ENCODE measurements at places on chromosomes 13 and 19.

DNA sequence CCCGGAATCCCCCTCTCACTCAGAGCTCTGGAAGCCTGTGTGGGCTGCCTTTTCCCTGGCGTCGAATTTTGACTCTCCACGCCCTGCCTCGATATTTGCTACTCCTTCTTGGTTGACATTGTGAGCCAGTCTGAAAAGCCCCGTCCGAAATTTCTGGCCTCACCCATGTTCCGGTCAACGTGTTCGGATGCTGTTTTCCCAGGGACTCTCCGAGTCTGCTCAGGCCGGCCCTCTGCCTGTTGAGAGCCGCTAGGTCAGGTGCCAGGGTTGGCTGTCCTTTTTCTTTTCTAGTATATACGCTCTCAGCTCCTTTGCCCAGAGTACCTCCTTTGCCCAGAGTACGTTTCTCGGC is 6.8 kb upstream of the DGKH start:
- peak; percentile 60 for DNase-seq

- DNase-seq = no peak
Observed at GRCh38 chr13:24269821-24270220, 39.6 kb upstream of the C1QTNF9 start.

DNA sequence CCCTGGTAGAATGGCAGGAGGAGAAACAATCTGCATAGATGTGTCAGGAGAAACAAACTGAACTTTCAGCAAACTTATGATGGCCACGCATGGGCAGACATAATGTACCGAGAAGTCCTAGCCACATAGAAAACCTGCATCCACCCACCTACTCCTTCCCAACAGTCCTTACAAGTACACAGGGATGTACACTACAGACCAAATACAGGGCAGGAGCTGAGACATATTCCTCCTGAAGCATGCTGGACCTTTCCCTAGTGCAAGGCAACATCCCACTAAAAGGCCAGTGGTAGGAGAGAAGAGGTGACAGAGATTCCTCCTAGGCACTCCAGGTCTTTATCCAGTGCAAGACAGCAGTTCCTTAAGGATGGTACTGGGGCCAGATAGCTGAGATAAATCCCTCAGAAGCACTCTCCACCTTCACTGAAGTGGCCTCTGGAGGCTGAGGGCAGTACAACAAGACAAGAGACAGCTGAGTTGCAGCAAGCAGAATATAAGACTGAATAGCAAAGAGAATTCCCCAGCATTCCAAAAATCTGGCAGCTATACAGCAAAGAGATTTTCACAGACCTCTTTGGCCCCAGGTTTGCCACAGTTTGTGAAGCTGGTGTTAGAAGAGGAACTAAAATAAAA is 18.3 kb downstream of the VWA8 start:
- no peak for DNase-seq

- DNase-seq = no peak
Observed at GRCh38 chr19:1512671-1513498, at the start of gene ADAMTSL5. Gene ADAMTSL5 (minus strand): TSS chr19:1513019. CDS start chr19:1510943, 2,076 bp downstream.

- DNase-seq = no peak
Observed at GRCh38 chr13:28474491-28475134, 20.3 kb downstream of the FLT1 start.

DNA sequence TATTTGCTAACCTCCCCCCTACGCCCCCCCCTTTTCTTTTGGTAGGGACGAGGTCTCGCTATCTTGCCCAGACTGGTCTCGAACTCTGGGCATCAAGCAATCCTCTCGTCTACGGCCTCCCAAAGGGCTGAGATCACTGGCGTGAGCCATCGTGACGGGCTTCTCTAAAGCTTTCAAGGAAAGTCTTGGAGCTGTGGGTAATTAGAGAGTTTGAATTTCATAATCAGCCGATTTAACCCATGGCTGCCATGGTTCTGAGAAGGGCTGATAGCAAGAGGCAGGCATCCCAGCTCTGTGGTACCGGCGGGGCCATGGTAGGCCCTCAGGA is 679 bp upstream of the ABHD8 start:
- DNase-seq = no peak

DNA sequence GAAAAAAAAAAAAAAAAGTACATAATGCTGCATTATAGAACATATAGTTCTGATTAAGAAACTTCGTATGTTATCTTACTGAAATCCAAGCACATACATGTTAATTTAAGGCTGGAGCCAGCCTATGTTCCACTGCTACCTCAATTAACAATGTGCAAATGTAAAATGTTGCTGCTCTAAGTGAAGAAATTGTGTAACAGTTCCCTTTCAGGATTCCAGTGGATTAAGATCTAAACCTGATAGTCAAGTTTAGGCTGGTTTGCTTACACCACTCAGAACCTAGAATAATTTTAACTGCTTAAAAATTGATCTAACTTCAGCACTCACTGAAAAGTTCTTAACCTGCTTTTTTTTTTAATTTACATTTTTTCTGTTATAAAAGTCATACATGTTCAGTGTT is 4.2 kb downstream of the VPS36 start:
- DNase-seq = no peak

GRCh38 chr13:112730157-112730671 is 40.4 kb downstream of the ATP11A start:
- no peak for DNase-seq

DNA sequence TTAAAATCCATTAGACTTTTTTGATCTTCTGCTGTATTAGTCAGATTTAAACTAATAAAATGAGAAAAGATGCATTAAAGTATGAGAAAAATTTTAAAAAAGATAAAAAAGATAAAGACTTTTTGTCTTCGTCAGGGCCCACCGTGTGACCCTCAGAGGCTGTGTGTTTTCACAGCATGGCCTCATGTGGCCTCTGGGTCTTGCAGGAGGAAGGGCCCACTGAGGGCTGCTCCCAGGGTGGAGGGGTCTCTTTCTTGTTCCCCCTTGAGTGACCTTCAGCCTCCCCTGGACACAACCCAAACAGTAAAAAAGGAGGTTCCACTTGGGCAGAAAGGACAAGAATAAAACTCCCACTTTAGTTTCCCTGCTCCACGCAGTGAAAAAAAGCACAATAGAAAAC is 57.1 kb upstream of the RANBP3 start:
- DNase-seq = no peak

DNA sequence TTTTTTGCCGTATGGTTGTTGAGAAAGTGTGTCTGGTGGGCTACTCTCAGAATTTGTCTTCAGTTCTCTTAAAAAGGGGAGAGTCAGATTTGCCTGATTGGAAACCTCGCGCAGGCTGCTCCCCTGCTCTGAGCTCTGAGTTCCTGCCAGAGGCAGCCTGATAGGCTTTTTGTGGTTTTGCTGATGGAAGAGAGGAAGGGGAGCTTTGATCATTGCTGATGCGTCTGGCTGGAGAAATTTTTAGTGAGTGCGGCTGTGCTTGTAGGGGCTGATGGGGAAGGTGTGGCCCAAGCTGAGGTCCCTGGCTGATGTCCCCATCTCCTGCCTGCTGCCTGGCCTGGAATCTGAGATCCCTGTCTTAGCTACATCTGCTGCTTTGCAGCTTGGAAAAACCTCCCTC is 2.8 kb downstream of the CHST8 start:
- no peak for DNase-seq

DNA sequence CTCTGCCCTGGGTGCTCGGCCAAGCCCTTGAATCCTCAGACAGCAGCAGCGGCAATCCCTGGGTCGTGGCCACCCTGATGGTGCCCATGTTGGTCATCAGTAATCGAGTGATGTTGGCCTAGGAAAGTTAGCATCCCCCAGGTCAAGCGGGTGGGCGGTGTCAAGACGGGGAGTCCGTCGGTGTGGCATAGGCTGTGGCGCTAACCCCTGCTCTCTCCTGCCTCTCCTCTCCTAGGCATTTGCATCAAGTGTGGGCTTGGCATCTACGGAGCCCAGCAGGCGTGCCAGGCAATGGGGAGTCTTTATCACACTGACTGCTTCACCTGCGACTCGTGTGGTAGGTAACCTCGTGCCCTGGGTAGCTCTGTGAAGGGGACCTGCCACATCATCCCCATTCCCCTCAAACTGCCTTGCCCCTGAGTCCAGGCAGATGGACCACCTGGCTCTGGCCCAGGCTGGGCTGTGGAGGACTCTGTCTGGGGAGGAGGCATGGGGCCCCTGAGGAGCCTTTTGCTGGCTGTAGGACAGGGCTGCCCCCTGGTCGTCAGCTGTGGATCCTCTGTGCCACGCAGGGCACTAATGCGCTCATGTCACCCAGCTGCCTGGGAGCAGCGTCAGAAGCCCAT is 8.7 kb downstream of the WTIP start:
- no peak for DNase-seq

- DNase-seq = no peak
Observed at GRCh38 chr19:32876919-32877285, 7.3 kb upstream of the SLC7A9 start.

DNA sequence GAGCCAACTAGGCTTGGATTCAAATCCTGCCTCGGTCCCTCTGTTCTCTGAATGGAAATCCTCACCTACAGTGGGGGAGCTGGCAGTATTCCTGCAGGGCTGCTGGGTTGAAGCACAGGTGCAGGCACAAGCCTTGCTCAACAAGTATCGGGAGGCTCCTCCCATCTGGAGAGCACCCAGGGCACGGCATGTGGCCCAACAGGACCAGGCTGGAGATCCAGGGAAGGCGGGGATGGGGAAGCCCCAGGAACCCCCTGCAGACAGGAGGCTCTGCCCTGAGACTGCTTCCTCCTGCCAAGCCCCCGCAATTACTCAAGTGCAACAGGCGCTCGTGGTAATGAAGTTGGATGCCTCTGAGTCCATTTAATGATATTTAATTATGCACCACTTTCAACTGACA is 128.0 kb upstream of the VSTM2B start:
- DNase-seq = no peak

DNA sequence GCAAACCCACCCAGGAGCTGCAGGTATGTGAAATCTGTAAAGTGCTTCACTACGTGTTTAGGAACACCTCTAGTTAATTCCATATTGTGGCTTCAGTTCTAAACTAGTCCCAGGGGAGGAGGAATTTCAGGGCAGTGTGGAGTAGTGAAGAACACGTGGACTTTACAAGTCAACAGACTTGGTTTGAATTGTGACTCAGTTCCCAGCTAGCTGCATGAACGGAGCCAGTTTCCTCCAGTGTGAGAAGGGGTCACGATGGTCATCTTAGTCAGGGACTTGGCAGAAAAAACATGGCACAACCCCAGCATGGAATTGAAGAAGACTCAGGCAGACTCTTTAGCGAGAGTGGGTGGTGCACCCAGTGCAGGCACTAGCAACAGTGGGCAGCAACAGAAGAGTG is 175.7 kb upstream of the UBL3 start:
- DNase-seq = peak; percentile 17

DNA sequence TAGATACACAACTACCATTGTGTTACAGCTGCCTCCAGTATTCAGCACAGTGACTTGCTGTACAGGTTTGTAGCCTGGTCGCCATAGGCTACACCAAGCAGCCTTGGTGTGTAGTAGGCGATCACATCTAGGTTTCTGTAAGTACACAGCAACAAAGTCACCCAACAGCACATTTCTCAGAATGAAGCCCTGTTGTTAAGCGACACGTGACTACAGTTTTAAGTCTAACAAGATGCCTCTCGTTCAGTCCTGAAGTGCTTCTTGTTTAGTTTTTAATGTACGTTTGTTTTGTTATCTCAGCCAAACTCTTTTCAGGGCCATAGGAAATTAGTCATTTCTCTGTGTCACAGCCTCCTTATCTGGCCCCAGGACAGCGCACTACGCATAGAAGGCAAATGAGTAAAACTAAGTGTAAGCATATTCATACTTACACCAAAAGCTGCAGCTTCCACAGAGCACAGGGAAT is 50.0 kb upstream of the GPR183 start:
- DNase-seq = no peak

GRCh38 chr13:28636677-28637317 is 22.1 kb upstream of the POMP start:
- peak; percentile 53 for DNase-seq

DNA sequence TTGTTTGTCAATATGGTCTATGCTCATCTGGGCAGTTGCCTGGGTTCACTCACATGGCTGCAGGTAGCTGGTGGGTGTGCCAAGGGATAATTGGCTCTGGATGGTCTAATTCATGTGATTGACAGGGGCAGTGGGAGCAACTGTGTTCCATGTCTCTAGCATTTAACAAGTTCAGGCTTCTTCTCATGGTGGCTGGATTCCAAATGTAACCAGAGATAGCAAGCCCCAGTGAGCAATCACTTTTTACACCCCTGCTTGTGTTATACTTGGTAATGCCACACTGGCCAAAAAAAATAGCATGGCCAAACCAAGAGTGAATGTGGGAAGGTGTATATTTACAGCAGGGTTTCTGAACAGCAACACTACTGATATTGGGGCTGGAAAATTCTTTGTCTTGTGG is 89.6 kb upstream of the TNFSF11 start:
- no peak for DNase-seq

DNA sequence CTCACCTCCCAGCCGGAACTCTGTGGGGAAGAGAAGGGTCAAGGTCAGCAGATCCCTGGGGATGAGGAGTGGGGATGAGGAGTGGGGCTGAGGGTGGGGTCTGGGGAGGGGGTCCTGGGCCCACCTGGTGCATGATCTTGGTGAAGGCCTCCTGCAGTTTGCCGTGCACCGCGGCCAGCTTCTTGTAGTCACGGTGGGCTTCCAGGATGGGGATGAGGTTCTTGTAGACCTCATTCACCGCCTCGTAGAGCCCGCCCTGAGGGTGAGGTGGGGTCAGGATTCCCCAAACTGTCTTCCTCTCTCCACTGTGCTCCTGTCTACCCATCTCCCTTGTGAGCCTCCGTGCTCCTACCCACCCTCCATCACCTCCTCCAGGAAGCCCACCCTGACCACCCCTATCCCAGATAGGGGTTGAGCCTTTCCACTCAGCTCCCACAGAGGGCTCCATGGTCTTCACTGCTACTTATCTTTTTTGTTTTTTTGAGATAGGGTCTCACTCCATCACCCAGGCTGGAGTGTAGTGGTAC is 6.8 kb upstream of the KANK2 start:
- DNase-seq = no peak

DNA sequence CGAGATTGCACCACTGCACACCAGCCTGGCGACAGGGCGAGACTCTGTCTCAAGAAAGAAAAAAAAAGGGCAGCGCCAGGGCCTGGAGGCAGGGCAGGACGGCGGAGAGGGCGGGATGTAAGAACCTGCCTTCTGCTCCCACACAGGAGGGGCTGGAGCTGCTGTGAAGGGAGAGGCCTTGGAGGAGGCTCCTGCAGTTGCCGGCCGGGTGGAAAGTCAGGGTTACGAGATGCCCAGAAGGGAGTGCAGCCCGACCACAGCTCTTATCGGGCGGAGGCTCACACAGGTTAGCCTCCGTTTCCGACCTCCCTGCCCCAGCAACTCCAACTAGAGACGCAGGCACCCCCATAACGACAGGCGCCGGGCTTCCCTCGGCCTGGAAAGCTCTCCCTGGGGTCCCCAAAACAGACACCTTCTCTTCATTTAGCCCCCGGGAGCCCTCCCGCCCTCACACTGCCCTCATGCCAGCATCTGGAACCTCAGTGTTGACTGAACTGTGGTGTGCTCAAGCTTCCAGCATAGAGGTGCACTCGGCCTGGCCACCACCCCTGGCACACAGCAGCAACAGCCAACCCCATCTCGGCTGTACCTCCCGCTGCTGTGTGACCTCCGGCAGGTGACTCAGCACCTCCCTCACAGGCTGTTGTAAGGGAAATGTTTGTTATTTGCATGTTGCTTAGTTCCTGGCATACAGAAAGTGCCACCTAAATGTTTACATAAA is 1.4 kb downstream of the PLPP2 start:
- peak; percentile 82 for DNase-seq
